T-helper 17 cell (primary cell): ENCODE measurements at places on chromosomes 12 and 14. TPM values are rescaled to one million over a fixed set of nuclear protein-coding genes. Genes with fewer than 3 reads are reported as not detected.

The PKP2 gene
- total RNA-seq, result 0.25 TPM

- no peak for DNase-seq
Measured at GRCh38 chr12:76685246-76685678, 78.7 kb upstream of the ZDHHC17 start.

DNA sequence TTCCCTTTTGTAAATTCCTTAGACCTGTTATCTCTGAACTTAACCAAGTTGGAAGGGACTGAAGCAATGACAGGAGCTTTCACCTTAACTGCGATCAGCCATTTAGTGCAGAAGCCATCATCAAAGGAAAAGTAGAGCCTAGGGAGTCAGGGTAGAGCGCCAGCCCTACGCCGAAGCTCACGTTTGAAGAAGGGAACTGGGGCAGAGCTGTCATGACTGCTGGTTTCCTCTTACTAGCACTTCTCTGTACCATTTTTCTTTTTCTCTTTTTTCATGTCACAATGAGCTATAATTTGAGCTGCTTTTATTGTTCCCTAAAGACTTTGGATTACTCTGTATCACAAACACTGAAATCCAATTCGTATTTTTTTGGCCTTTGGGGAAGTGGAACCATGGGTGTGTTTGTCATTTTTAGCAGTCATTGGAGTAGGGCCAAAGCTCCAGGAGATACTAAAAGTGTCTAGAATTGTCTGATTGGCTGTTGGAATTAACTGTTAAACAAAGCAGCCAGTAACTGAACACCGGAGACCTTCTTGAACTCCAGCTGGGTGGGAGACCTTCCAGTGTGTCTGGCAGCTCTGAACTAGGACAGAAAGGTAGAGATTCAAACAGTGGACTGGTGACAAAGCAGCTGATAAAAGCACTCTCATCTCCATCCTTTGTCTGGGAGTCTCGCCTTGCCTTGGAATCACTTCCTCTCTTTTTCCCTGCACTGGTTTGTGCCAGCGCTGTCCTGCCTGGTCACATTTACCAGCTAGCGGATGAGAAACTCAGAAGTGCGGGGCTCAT lies 9.1 kb downstream of the MTRFR start:
- DNase-seq, result no peak

The IL31 gene
- total RNA-seq, result not detected

The PWP1 gene
- 24.8 TPM for total RNA-seq

GRCh38 chr14:100844082-100844408 lies 18.1 kb downstream of the MEG3 start:
- no peak for DNase-seq

The KRT82 gene
- total RNA-seq, result not detected

DNA sequence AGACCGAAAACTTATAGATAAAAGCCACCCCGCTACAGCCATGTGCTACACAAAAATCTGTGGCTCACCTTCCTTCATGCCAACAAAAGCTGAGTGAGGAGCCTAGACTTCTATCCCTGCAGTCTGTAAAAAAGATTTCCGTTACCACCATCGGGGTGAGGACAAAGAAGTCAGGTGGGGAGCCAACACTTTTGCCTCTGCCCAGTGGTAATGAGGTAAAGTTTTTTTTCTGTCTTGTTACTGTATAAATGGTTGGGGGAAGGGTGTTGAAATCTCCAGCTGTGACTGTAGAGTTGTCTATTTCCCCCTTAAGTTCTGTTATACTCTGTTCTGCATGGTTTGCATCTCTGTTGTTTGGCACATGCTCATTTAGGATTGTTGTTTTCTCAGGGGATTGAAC lies 707.8 kb downstream of the FLRT2 start:
- DNase-seq, result no peak

GRCh38 chr12:54958048-54958658 lies 26.4 kb downstream of the TESPA1 start:
- no peak for DNase-seq

DNA sequence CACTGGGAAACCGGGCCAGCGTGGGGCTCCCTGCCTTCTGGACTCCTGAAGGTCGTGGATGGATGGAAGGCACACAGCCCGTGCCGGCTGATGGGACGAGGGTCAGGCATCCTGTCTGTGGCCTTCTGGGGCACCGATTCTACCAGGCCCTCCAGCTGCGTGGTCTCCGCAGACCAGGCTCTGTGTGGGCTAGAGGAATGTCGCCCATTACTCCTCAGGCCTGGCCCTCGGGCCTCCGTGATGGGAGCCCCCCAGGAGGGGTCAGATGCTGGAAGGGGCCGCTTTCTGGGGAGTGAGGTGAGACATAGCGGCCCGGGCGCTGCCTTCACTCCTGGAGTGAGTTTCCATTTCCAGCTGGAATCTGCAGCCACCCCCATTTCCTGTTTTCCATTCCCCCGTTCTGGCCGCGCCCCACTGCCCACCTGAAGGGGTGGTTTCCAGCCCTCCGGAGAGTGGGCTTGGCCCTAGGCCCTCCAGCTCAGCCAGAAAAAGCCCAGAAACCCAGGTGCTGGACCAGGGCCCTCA lies 26.9 kb downstream of the HIP1R start:
- DNase-seq, result no peak

The PTPN21 gene
- not detected for total RNA-seq

- DNase-seq, result no peak
Measured at GRCh38 chr12:122757568-122757967, 4.9 kb downstream of the DENR start.

- DNase-seq, result no peak
Measured at GRCh38 chr14:75246546-75247285, 31.9 kb upstream of the FOS start.

The ALDH1L2 gene
- 0.20 TPM for total RNA-seq

The BCL7A gene
- total RNA-seq, result 2.6 TPM

DNA sequence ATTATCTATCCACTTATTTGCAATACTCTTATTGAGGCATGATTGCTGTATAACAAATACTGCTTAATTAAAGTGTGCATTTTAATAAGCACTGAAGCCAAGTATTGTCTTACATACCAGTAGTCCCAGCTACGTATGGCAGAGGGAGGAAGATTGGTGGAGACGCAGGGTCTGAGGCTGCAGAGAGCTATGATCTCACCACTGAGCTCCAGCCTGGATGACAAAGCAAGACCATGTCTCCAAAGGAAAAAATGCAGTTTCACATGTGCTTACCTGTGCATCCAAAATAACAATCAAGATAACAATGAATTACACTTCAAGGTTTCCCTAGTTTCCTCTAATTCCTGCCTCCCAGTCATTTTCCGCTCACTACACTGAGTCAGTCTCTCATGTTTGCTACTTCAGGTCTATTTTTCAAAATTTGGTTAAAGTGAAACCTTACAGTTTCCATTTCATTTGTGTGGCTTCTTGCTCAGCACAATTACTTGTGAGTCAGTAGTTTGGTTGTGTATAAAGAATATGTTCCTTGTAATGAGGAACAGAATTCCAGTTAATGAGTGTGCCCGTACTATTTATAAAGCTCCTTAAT lies 1250.1 kb downstream of the TMEM121 start:
- no peak for DNase-seq
